ENCODE measurements at places on chromosomes 6 and 20.
A peak's percentile ranks its signal among the peaks of the same experiment; 100 is the strongest.

GRCh38 chr20:17611540-17612286, 41.8 kb downstream of the DSTN start:
- no peak for DNase-seq

GRCh38 chr6:25172819-25173218, 106.4 kb upstream of the CARMIL1 start:
- peak; percentile 93 for DNase-seq

DNA sequence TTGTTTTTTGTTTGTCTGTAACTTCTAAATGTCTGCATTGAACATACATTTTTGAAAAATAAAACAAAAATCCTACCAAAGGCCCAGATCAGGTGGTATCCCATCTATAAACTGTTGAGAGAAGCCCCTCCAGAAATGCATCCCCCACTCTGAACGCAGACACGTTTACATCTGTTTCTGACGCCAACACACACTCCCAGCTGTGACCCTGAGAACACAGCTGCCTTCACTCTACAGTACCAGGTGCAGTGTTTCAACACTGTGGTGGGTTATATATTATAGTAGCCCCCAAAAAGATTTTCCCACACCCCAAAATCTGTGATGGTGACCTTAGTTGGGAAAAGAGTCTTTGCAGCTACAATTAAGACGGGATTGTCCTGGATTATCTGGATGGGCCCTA, 199.1 kb upstream of the JARID2 start:
- no peak for DNase-seq

DNA sequence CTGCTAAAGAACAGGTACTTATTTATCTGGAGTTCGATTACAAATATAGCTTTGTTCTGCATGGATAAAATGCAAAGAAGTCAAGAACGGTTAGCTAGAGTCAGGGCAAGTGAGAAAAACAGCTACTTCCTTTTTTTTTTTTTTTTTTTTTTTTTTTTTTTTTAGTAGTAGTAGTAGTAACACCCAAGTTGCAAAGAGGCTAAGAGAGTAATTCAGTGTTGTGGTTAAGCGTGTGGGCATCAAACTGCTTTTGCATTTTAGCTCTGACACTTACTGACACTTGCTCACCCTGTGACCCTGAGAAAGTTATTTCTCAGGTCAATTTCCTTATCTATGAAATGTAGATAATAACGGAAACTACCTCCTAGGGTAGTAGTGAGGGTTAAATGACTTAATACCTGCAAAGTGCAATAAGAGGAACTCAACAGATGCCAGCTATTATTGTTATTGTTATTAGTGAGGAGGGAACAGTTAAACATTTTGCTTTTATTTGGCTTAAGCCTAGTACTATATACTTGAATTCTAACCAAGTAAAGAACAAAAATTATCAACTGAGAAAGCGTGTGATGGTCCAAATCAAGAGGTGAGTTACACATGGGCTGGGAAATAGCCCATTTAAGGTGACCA, 86.7 kb upstream of the BACH2 start:
- DNase-seq, result no peak

GRCh38 chr6:43673444-43674084, 14.0 kb downstream of the MRPS18A start:
- no peak for DNase-seq

DNA sequence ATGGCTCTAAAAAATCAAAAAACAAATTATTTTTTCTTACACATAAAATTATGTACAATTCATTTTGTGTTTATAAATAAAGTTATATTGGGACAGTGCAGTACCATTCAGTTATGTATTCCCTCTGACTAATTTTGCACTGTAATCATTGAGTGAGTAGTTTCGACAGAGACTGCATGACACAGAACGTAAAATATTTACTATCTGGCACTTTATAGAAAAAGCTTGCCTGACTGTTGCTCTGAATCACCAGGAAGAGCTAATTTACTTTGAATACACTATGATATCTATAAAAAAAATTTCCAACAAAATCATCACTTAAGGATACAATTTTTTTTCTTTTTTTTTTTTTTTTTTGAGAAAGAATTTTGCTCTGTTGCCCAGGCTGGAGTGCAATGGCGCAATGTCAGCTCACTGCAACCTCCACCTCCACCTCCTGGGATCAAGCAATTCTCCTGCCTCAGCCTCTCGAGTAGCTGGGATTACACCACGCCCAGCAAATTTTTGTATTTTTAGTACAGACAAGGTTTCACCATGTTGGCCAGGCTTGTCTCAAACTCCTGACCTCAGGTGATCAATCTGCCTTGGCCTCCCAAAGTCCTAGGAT, 11.0 kb upstream of the KHDC1L start:
- DNase-seq, result no peak

DNA sequence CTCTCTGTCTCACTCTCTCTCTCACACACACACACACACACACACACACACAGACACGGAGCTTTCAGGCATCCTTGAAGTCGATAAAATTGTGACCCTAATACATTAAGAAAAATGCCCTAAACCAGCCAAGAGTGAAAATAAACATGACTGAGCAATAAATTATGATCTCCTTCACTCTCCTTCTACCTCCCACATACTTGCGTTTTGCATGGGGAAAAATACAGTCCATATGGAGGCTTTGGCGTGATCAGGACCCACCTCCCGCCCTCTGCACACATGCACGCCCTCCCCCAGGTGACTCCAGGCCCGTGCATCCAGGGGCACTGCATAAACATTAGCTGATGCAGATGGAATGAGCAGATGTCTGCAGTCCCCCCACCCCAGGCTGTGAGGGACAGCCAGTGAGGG, 114.2 kb upstream of the JARID2 start:
- no peak for DNase-seq

DNA sequence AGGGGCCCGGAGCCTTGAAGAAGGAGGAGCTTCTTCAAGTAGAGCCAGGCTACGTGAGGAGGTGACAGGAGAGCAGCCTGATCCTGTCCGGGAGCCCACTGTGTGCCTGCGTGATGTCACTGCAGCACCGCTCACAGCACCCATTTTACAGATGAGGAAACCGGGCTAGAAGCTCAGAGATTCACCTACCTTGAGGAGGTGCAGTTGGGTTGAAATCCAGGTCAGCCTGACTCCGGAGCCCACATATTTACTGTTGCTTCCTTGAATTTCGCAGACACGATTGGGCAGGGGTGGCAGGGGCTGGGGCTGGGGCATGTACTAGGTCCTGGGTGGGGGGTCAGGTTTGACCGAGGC, 12.5 kb downstream of the VSTM2L start:
- no peak for DNase-seq

All from muscle of back (tissue), 13 donors.